ENCODE measurements at places on chromosomes 5 and 9.

DNA sequence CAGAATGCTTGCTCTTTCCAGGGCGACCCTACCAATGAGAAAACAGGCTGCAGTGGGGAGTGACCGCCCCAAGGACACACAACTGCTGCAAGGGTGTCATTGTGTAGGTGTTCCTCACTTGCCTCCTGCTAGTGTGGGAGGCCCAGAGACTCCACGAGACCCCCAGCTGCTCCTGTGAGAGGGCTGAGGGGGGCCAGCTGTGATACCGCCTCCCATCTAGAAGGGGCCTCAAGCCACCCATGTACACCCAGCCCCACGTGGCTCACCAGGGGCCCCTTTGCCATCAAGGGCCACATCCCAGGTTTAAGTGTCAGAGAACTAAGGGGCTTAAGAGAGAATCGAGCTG, 1.3 kb upstream of the ASS1 start:
- no peak for DNase-seq

- DNase-seq: no peak
Measured at GRCh38 chr9:129330711-129331492, 152.8 kb upstream of the IER5L start.

DNA sequence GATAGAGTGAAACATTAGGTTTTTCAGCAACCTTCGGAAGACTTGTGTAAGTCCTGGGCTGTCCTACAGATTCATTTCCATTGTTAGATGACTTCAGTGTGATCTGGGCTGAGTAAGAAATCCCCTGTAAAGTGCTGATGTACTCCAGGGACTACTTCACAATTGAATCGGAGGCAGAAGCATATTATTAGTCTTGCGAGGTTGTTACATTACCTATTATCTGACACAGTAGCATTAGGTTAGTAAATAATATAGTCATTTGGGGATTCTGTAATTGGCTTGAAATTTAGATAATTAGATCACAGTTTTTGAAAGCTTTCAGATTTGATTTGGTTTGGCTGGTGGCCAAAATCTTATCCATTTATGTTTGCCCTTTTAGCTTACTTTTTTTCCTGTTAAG, 62.4 kb downstream of the DMRT1 start:
- no peak for DNase-seq

GRCh38 chr9:128190516-128191405, 611 bp downstream of the CIZ1 start:
- no peak for DNase-seq

DNA sequence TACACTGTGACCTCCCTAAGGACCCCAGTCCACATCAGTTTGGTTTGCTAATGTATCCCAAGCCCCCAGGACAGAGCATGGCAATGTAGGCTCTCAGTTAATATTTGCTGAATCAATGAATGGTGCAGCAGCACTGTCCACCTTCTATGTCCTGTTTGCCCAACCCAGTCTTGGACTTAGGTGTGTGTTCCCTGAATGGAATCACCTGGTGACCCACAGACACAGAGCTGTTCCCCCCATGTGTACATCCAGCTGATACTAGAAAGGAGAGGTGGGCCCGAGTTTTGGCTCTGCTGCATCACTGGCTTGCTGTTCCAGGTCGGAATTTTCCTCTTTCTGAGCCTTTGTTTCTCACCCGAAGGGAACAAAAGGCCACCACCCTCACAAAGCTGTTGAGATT, 180.2 kb downstream of the AOPEP start:
- DNase-seq: no peak

DNA sequence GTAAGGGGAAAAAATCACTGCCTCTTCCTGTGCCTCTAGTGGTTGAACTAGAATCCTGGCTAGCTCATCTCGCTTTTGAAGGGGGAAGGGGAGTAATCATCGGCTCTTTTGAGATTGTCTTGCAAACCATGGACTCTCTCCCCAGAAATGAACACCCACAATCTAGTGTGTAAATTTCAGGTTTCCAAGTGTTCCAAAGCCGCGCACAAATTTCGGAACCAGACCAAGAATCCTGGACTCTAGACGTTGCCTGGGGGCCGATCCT, 4.9 kb upstream of the FOXE1 start:
- DNase-seq: no peak

- no peak for DNase-seq
Measured at GRCh38 chr5:80619086-80619485, 35.4 kb upstream of the MSH3 start.

DNA sequence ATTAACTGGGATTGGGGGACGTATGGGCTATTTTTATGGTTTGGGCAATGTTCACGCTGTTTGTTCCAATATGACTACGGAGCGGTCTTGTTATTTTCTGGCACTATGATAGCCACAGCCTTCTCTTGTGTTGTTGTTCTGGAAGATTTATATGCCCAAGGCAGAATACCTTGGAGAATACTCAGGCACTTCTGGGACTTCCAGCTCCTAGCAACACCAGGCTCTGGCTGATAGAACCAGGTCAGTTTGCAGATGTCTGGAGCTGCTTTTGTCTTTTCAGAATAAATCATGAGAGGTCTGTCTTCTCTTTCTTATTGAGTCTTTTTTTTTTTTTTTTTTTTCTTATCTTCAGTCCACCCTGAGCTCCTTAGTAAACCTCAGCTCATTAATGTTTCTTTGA, 262.5 kb downstream of the MED10 start:
- no peak for DNase-seq

- DNase-seq: peak; percentile 43
Measured at GRCh38 chr5:143016777-143017516, 246.8 kb downstream of the ARHGAP26 start.

GRCh38 chr9:19799784-19800183, 10.9 kb upstream of the SLC24A2 start:
- no peak for DNase-seq

GRCh38 chr5:61333321-61333953, 1.4 kb downstream of the ZSWIM6 start:
- DNase-seq: peak; percentile 54

GRCh38 chr5:36374266-36374862, 72.7 kb upstream of the RANBP3L start:
- no peak for DNase-seq

Data from GM13976 (cell line).